ENCODE measurements at places on chromosomes 13 and 19. TPM values are rescaled to one million over a fixed set of nuclear protein-coding genes. Genes with fewer than 3 reads are reported as not detected.

Gene CFD
- total RNA-seq, result 7.6 TPM

Gene PROZ
- total RNA-seq, result not detected

Gene IZUMO1
- total RNA-seq, result under 0.01 TPM

Gene ZNF888
- total RNA-seq, result 3.7 TPM

Gene TMEM145
- total RNA-seq, result not detected

Gene ITPKC
- total RNA-seq, result 15.3 TPM

Gene DNASE2
- total RNA-seq, result 21.3 TPM

Gene CFAP97D2
- total RNA-seq, result not detected

Data from bronchus fibroblast of lung (primary cell).